ENCODE measurements at places on chromosomes 1 and 21.

GRCh38 chr1:196409586-196409985 is 198.7 kb downstream of the KCNT2 start:
- DNase-seq = no peak

GRCh38 chr1:1624443-1625403 is 7.2 kb upstream of the MMP23B start:
- no peak for DNase-seq

DNA sequence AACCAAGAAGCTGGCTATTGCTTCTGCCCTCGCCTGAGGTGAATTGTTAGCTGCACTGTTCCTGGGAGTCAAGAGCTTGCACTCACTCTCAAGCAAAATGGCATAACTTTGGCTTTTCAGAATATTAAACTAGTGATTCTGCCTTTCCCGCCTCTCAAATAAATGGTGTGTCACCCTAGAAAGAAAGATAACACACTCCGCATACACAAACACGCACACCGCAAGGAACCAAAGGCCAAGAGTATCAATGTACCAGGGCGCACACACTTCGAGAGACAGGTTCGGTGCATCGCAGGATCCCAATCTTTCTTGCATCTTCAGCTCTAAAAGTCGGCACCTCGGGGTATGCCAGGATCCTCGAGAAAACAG is 470 bp upstream of the RTCA start:
- DNase-seq = peak; percentile 71

DNA sequence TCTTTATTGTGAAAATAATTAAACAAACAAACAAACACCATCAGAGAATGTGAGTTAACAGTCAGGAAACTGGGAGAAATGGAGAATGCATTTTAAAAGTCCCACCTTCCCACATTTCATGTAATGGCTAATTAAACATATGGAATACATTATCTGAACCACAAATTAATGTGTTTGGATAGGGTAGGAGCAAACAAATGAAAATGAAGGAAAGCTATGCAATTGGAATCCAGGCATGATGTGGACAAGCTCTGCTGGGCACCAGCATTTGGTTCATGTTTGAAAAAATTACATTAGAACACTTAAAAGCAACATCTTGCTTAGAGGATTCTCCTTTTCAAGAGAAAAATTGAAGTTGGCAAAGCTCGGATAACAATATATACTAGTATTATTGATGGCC is 628.1 kb downstream of the LMO4 start:
- DNase-seq = no peak

GRCh38 chr1:15341634-15342407 is 67.9 kb upstream of the EFHD2 start:
- no peak for DNase-seq

- DNase-seq = no peak
These were observed 50.1 kb downstream of the PIK3CD start for GRCh38 chr1:9701665-9702064.

DNA sequence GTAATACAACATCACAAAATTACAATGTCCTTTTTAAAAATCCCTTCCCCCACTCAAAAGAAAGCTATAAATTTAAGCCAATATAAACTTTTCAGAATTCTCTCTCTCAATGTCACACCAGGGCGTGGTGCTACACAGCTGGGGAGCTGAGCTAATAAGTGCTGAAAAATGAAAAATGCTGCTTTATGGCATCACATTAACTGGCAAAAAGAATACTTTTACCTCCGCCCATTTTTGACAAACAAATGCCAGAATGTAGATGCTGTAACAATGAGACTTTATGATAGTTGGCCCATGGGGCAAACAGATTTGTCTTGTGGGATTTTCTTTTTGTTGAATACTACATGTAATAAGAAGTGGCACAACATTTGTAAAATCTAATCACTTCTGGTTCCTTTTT is 12.7 kb upstream of the LYPLAL1 start:
- no peak for DNase-seq

Measured in hematopoietic multipotent progenitor cell treated with erythropoietin and hydrocortisone succinate and interleukin-3 and kit ligand, for 15 days (in vitro differentiated cells).